ENCODE measurements at places on chromosomes 3 and 15. TPM values are rescaled to one million over a fixed set of nuclear protein-coding genes. Genes with fewer than 3 reads are reported as not detected.

GRCh38 chr15:89367485-89368451 lies 33.1 kb upstream of the POLG start:
- no peak for DNase-seq

DNA sequence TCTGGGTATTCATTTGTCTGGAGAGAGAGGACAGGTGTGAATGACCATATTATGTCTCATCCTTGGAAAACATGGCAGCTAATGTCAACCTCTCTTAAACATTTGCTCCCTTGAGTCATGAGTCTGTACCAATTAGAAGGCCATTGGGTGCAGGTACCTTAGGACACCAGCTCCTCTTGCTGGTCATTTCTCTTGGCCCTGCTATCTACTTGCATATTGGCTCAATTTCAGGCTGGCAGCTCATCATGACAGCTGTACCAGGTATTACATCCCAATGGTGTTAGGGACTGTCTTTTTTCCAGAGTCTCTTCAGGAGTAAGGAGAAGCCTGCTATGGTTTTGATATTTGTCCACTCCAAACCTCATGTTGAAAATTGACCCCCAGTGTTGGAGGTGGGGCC lies 92.2 kb upstream of the ANKRD28 start:
- DNase-seq: no peak

DNA sequence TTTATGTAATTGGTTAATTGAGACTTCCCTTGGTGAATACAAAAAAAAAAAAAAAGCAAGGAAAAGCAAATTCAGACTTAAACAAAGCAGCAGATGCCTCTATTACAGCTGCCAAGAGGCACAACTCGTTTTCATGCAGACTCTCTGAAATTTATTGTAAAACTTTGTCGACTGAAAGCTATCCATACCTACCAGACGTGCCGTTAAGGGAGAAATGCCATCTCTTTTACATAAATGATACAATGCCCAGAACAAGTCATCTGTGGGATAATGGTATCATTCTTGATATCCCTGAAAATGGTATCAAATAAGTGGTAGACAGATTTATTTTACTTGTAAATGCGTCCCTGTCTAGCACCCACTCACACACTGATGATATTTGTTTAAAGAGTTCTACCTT lies 724.2 kb downstream of the NSUN3 start:
- no peak for DNase-seq

Gene MTMR10
- total RNA-seq: 14.8 TPM

Gene INAFM2
- 41.2 TPM for total RNA-seq

- DNase-seq: peak; percentile 19
These were observed 315.9 kb downstream of the FEZF2 start for GRCh38 chr3:62057339-62058047.

DNA sequence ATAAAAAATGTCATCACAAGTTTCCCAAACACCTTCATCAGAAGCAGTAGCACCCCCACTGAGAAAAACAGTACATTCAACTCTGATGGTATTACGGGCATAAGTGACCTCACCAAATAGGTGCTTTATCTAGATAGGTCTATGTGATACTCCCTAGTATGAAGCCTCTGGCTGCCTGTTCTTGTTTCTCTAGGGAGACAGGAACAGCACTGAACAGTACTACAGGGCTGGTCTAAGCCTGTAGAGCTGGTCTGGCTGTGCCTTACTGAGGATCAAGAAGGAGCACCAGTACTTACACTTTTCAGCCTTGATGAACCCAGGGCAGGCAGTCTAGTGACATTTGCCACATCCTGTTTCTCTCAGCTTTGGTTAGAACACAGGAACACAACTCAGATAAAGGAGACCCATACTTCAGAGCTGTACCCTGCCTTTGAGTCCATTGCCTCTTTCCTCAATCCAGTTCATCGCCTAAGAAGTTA lies 35.9 kb downstream of the OXNAD1 start:
- no peak for DNase-seq

DNA sequence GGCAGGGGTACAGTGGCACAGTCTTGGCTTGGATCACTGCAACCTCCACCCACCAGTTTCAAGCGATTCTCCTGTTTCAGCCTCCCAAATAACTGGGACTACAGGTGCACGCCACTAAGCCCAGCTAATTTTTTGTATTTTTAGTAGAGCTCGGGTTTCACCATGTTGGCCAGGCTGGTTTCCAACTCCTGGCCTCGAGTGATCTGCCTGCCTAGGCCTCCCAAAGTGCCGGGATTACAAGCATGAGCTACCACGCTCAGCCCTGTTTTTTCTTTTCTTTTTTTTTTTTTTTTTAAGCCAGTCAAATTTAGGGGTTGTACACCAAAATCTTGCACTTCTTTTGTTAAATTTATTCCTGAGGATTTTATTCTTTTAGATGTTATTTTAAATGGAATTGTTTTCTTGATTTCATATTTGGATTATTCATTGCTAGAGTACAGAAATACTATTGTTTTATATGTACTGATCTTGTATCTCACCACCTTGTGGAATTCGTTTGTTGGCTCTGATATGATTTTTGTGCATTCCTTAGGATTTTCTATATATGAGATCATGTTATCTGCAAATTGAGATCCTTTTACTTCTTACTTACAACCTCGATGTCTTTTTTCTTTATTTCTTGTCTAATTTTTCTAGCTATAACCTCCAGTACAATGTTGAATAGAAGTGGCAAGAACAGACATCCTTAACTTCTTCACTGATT lies 65.6 kb downstream of the ZNF609 start:
- peak; percentile 47 for DNase-seq

DNA sequence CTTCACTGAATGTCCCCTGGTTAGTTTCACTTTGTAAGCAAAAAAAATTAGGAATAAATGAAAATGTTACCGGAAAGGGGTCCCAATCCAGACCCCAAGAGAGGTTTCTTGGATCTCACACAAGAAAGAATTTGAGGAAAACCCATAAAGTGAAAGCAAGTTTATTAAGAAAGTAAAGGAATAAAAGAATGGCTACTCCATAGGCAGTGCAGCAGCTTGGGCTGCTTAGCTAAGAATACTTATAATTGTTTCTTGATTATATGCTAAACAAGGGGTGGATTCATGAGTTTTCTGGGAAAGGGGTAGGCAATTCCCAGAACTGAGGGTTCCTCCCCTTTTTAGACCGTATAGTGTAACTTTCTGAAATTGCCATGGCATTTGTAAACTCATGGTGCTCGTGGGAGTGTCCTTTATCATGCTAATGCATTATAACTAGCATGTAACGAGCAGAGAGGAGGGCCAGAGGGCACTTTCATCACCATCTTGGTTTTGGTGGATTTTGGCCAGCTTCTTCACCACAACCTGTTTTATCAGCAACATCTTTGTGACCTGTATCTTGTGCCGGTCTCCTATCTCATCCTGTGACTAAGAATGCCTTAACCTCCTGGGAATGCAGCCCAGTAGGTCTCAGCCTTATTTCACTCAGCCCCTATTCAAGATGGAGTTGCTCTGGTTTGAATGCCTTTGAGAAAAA lies 41.0 kb upstream of the CMSS1 start:
- peak; percentile 74 for DNase-seq

Gene GPR149
- total RNA-seq: not detected

Gene SPATA12
- not detected for total RNA-seq

GRCh38 chr3:20235796-20236195 lies 49.8 kb upstream of the SGO1 start:
- DNase-seq: no peak

DNA sequence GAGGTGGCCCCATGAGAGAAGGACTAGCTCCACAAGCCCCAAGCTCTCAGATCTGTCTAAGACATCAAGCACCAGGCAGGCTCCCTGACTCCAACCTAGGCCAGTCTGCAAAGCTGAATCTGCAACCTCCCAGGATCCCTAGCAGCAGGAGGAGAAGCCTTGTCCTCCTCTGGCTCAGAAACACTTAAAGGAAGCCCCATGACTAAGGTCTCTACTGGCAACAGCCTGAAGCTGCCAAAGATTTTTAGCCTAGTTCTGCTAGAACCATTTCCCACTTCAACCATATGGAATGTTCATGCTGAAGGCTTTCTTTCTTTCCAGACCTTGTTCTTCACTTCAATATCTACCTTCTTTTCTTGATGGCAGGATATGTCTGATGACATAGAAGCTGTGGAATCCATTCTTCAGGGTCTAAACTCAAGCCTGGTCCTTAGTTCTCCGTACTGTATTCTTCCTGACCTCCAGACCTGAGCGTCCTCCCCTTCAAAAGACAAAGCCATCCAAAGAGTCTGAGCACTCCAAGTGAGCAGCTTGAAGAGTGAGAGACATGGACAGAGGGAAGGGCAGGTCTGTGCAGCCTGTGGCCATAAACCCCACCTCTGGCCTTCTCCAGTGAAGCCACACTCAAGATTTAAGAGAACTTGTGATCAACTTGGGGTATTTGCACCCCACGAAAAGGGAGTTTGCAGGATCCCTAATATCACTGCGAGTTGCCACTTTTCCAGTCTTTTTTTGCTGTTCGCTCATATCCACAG lies 23.1 kb downstream of the SST start:
- no peak for DNase-seq

- DNase-seq: no peak
These were observed 16.6 kb downstream of the HAPLN3 start for GRCh38 chr15:88878720-88879184.

Gene DLG1
- total RNA-seq: 210 TPM

DNA sequence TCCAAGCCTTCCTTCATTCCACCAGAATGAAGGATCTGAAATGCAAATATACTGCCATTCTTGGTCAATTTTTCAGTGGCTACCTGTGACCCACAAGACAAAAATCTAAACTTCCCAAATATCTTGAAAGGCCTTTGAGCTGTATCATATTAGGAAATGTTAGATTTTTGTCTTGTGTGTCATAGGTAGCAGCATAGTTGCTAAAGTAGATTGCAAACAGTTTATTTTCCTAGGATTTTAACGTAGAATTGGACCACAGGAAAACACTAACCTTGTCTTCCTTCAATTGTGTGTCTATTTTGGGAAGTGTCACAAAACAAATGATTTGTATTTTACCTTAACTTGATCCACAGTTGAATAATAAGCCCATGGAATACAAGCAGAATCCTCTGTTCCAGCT lies 42.4 kb downstream of the CP start:
- peak; percentile 79 for DNase-seq

Gene CDAN1
- total RNA-seq: 14.6 TPM

GRCh38 chr3:172965256-172965655 lies 175.8 kb downstream of the SPATA16 start:
- DNase-seq: peak; percentile 88

Gene DYNLT2B
- total RNA-seq: 13.0 TPM

Gene DPPA2
- 0.48 TPM for total RNA-seq

Gene AHSG
- total RNA-seq: not detected

DNA sequence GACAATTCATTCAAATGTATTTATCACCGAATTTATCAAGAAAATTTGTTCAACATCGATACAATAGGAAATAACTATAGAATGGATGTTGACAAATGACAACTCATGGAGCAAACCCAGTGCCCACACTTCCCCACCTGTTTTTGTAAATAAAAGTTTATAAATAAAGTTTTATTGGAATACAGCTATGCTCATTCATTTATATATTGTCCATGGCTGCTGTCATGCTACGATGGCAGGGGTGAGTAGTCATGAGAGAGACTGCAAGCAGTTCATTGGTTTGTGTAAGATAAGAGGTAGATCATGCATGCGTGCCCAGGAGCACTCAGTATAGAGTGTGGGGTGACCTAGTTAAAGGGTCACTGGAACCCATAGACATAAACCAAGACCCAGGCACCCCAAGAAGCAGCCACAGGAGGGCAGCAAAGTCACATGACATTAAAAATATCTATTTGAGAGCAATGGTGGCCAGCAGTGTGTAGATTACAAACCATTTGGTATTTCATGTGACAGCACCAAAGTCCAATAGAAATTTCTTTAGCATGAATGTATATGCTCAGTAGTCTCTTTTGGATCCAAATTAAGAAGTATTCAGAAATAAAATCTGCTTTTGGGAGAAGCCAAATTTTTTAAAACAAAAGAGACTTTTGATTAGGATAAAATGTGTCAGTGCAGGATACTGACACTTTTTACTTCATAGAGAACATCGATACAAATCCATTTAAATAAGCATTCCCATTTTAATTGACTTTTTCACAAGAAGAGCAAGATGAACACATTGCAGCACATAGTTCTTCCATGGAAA lies 794.8 kb downstream of the MCTP2 start:
- DNase-seq: no peak

GRCh38 chr3:175477651-175478224 lies 618.6 kb downstream of the NAALADL2 start:
- DNase-seq: no peak

DNA sequence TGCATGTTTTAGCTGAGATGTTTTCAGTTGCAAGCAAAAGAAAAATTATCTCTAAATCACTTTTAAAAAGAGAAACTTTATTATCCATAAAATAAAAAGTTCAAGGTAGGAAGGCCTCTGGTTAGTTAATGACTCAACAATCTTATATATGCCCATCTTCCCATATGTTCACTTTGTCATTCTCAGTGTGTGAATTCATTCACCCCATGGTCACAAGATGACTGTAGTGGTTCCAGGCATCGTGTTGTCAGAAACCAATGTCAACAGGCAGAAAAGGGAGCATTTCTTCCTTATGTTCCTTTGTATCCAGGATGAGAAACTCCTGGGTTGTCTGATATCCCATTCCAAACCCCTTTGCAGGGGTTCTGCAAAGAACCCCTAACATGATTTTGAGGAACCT lies 119.9 kb upstream of the RAP2B start:
- DNase-seq: no peak

Gene PLXNA1
- total RNA-seq: 63.3 TPM

DNA sequence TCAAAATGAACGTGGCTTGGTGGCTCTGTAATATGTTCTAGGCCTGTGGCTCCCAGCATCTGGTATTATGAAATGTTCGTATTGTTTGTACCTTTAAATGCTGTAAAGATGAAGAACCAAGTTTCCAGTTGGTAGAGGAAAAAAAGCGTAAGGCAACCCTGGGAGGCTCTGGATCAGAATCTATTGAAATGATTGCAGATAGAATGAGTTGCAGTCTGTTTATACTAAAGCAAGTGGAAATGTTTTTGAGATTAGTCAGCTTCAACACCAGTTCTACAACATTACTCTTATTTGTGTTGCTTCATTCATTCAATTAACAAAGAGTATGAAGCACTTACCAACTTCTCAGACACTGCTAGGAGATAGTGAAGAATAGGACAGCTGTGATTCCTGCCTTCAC lies 5.3 kb downstream of the ARL6IP5 start:
- peak; percentile 83 for DNase-seq

DNA sequence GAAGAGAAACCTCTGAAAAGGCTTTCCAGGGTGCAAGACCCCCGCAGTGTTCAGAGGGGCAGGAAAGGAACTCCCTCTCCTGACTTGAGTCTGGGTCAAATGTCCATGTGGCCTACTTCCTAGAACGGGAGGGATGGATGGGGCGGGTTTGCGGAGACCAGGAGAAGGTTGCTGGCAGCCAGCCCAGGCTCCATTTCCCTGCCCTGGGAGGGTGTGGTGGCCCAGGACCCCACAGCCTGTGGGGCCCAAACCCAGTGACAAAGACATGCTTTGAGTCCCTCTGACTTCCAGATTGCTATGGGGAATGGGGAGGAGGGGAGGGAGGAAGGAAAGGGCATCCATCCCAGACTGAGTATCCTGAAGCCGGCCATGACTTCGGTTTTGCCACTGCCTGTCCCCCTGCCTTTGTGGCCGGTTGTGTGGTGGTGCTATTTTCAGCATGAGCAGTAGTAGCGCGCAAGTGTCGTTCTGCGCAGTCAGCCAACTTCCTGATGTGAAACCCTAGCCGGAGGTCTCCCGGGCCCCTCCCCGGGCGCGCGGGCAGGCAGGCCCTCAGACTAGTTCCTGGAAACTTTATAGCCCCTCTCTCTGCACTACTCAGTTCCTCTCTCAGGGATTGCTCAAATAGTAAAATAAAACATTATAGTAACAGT lies 24.4 kb downstream of the MAGEF1 start:
- no peak for DNase-seq

Gene ACTC1
- 860 TPM for total RNA-seq
